ENCODE measurements at places on chromosomes 4 and X.
A peak's percentile ranks its signal among the peaks of the same experiment; 100 is the strongest.

GRCh38 chr4:177400030-177400429, 42.2 kb downstream of the AGA start:
- no peak for DNase-seq

GRCh38 chr4:42906891-42907759, 14.6 kb downstream of the GRXCR1 start:
- DNase-seq = no peak

DNA sequence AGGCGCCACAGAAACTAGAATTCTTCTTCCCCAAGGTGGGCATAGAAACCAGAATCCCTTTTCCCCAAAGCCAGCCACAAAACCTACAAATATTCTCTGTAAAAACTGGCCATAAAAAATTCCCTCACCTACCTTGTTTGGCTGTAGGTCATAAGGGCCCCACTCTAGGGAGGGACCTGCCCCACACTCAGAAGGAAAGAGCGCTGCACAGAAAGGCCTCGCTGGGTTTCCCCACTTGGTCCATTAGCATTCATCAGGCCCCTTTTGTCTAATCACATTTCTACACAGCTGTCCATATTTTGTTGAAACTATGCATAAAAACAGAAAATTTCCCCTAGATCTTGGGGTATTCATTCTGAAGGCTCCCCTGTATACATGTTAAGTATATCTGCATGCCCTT, 54.1 kb downstream of the PHKA2 start:
- no peak for DNase-seq

- DNase-seq = no peak
Measured at GRCh38 chrX:150476164-150476699, 92.2 kb upstream of the MTM1 start.

GRCh38 chrX:79117078-79117477, 27.4 kb upstream of the GPR174 start:
- no peak for DNase-seq

GRCh38 chr4:92101737-92102172, 202.0 kb upstream of the GRID2 start:
- no peak for DNase-seq

- no peak for DNase-seq
Measured at GRCh38 chrX:66684196-66684595, 45.3 kb upstream of the EDA2R start.

GRCh38 chr4:150032541-150032940, 45.7 kb upstream of the DCLK2 start:
- no peak for DNase-seq

- DNase-seq = no peak
Measured at GRCh38 chr4:62706423-62706822, 1506.3 kb downstream of the ADGRL3 start.

- DNase-seq = no peak
Measured at GRCh38 chr4:93748373-93749291, 79.9 kb upstream of the ATOH1 start.

DNA sequence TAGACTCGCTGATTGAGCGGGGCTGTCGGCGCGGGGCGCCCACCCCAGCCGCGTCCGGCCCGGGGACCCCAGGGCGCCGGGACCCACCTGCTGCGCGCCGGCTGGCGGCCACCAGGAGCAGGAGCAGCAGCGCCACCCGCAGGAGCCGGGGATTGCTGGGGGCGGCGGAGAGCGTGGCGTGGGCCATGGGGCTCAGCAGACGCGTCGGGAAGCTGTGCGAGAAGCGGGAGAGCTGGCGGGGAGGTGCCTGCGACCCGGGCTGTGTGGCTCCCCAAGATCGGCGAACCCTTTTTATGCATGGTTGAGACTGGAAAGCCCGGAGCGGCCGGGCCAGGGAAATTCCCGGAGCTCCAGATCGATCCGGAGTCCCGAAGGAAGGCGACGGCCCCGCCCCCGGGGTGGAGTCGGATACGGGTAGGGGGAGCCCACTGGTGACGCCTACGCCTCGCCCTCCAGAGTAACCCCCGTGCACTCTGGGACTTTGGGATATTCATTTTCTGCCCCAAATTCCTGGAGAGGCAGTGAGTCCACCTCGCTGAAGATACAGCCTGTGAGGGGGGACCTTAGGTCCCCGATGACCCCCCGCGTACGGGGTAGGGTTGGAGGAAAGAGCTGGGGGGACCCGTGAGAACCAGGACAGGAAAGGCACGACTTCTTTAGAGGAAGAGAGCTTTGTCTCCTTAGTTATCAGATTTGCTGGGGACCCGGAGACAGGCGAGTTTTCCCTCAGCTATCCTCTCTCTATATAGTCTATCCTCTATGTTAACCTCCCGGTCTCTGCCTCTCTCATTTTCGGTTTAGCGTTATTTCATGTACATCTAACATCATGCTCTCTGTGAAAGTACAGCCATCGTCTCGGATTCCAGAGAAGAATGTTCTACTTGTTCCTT, at the start of gene CXCL3:
Gene CXCL3 (minus strand): TSS at position 265 of the 890 bp plus-strand sequence. CDS start 78 bp downstream, at position 187.
- peak; percentile 47 for DNase-seq

GRCh38 chr4:78545275-78546246, 6.0 kb upstream of the ANXA3 start:
- DNase-seq = peak; percentile 41

- no peak for DNase-seq
Measured at GRCh38 chr4:84562156-84562555, 20.8 kb upstream of the CDS1 start.

DNA sequence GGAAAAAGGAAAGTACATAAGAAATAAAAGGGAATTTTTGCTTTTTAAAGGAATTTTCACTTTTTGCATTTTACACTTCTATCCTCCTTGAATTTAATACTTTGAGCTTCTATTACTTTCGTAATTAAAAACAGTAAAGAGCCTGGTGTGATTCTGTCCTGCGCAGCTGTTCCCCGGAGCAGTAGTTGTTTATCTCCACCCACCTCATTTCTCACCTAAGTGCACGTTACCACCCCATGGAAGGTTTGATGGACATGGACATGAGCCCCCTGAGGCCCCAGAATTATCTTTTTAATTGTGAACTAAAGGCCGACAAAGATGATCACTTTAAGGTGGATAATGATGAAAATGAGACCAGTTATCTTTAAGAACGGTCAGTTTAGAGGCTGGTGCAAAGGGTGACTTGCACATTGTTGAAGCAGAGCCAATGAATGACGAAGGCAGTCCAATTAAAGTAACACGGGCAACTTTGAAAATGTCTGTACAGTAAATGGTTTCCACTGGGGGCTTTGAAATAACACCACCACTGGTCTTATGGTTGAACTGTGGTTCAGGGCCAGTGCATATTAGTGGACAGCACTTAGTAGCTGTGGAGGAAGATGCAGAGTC, 52.1 kb upstream of the TEX13D start:
- no peak for DNase-seq

- no peak for DNase-seq
Measured at GRCh38 chrX:65608026-65608425, 59.4 kb upstream of the MSN start.

- DNase-seq = peak; percentile 56
Measured at GRCh38 chr4:7811536-7812191, 128.0 kb downstream of the AFAP1 start.

GRCh38 chrX:132188175-132188574, 31.1 kb downstream of the RAP2C start:
- DNase-seq = no peak

DNA sequence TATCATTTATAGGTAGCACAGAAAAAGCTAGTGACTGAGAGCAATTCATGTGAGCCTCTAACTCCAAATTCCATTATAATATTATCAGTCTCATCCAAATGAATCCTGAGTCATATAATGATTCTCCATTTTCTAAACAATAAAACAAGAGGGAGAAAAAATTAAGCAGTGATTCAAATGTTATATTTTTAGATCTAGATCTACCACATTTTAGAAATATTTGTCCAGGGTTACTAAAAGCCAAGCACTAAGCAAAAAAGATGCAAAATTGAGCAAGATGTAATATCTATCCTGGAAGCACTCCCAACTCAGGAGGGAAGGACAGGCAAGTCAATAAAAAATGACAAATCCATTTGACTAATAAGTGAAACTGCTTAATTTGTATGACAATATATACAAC, 172.8 kb downstream of the FBXW7 start:
- no peak for DNase-seq

DNA sequence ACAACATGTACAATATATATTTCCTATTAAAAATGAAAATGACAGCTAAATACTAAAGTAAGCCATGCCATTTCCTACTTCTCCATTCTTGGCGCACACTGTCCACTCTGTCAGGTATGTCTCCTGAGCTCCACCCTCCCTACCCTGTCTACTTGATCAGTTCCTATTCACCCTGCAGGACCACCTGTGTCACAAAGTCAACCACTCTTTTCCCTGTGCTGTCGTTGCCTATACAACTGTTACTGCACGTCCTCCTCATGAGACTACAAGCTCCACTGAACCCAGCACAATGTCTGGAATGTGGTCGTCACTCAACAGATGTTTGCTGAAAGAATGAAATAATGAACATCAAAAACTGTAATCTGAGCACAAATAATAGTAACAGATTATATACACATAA, 54.9 kb downstream of the SLC9A7 start:
- DNase-seq = no peak

DNA sequence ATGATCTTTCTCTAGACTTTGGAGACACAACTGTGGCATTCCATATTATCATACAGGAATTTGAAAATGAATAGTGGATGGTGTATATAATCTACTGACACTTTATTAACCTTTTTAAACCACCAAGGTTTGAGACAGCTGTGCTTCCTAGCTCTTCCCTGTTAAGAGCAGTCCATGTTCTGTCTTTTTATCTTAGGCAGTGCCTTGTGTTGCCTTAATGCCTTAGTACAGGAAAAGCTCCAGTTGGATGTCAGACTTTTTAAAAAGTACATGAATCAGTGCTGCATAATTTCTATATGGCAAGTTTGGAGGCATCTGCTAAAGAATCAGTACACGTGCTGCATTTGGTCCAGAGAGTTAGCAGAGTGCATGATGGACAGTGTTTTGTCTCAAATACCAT, 45.1 kb downstream of the OCRL start:
- DNase-seq = no peak

DNA sequence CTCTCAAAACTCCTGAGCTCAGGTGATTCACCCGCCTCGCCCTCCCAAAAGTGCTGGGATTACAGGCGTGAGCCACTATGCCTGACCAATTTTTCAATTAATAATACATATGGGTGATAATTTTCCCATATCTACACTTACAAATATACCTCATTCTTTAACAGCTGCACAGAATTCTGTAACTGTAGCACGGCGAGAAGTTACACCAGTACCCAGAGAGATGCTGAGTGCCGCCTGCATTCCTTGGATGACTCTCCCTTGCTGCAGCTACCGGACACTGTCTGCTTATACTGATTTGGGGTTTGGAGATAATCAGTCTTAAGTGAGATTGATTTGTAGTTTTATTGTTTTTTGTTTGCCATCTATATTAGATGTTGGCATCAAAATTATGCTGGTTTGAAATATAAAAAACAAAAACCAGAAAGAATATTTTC, 5.8 kb downstream of the TIFA start:
- no peak for DNase-seq

DNA sequence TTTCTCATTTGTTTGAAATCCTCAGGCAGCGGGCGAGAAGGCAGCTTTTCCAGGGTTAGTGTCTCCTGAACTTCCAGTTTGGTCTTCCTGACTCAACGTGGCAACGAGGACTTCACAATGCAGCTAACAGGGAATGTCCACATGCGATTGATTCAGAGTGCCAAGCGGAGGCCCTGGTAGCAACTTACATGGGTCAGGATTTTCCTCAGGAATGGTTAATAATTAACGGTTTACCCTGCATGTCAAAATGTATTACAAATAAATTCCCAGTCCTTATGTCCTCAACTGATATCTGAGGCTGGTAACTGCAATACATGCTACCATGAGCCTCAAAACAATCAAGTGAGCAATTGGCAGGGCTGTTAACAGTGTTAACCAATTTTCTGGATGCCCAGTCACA, 67.2 kb downstream of the MAP3K15 start:
- DNase-seq = no peak

GRCh38 chrX:148049441-148049840, 68.3 kb downstream of the FMR1NB start:
- DNase-seq = peak; percentile 5

- DNase-seq = no peak
Measured at GRCh38 chr4:42543126-42543525, 113.8 kb downstream of the ATP8A1 start.

DNA sequence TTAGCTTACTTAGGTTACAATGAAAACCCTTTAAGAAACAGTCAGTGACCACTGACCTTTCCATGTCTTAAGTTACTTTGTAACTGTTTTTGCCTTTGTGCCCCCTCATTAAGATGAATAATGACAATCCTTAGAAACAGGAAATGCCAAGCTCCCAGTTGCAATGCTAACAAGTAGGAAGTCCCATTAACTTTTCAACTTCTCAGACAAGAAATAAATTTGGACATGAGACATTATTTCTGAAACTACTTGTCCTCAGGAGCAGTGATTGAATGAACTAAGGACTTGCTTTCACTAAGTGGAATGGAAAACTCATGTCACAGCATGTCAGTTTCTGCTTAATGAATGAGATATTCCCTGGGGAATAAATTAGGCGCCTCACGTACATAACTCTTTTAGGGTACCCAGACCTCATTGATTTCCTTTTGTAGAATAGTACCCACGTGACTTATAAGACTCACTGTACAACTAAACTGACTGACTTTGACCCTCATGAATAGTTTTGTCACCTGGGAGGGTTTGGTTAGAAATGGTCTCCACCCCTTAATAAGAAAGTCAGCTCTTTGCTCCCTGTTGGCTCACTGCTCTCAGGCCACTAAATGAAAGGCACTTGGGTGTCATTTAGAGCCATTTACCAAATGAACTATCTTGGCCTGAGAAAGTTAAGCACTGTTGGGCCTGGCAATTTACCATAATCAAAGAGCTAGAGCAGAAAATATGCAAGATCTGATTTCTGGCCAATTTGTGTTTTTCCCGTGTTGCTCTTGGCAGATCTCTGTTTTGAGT, 383.9 kb downstream of the RPA4 start:
- no peak for DNase-seq

- no peak for DNase-seq
Measured at GRCh38 chr4:1825326-1825725, 30.6 kb downstream of the LETM1 start.

DNA sequence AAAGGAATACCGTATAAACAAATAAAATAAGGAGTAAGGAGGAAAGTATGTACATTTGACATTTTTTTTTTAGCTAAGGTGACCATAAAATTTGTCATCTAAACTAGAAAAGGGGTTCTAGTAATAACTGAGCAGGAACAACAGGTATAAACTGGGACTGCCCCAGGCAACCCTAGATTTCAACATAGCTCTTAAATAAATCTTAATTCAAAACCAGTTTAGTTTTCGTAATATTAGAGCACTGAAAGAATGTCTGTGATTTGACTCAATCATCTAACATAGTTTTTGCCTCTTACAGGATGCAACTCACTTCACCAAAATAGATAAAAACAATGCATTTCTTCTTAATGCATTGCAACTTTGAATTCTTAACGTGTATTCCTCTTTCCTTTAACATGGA, 257.7 kb downstream of the ADAMTS3 start:
- DNase-seq = no peak

DNA sequence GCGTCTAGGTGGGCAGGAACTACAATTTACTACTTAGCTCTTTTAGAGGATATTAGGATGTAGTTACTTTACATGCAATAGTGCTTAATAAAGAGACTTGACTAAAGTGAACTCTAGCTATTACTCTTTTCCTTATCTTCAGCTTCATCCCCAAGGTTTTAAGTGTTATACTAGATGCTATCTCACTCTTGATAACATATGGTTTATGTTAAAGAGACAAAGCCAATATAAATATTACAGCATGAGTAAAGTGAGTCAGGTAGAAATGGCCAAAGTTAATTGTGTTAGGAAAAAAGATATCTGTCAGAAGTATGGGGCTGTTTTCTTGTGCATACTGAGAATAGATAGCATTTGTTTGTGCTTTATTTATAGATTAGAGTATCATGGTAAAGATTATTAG, 80.5 kb downstream of the STAG2 start:
- no peak for DNase-seq

Data from hepatic stellate cell (primary cell).